ENCODE measurements at places on chromosomes 11 and 22.

DNA sequence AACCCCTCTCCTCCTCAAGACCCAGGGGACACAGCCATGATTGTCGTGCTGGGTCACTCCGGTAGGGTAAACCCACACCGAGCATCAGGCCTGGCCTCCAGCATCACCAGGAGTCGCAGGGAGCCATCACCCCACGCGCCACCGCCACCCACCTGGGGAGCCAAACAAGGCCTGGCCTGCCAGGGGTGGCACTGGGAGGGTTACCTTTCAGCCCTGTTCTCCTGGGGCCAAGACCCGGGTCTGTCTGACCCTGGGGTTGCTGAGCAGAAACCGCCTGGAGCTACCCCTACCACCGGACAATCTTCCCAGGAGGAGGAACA, 39.3 kb upstream of the NNMT start:
- DNase-seq: no peak

DNA sequence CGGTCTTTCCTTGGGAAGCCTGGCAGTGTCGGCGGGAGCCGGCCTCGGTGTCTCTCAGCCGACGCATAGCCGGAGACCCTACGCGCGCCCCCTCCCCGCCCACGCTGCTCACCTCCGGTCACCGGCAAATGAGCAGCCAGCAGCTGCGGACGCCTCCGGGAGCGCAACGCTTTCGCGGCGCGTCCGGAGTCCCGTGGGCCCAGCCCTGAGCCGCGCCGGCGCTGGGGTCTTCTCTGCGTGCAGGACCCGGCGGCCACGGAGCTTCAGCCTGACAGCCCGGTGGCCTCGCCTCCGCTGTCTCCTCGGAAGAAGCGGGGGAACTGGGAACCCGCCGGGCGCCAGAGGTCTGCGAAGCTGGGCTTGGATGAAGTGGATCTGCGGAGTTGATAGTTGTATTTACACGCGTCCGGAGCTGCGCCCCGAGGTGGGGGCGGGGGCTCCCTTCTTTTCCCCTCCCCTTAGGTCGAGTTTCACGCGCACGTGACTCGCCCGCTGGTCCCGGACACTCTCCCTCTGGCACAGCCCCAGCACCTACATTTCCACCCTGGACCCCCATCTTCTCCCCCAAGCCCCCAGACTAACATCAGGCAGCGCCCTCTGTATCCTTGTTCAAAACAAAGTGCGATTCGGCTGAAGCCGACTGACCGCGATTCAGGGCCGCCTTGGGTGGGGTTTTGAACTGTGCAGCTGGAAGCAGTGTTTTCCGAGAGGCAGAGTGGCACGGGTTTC, at the start of gene SLC43A1:
TSS of gene SLC43A1 (minus strand) at position 371 of the 729 bp plus-strand sequence. CDS start 1,591 bp downstream, outside the sequence.
- DNase-seq: no peak

DNA sequence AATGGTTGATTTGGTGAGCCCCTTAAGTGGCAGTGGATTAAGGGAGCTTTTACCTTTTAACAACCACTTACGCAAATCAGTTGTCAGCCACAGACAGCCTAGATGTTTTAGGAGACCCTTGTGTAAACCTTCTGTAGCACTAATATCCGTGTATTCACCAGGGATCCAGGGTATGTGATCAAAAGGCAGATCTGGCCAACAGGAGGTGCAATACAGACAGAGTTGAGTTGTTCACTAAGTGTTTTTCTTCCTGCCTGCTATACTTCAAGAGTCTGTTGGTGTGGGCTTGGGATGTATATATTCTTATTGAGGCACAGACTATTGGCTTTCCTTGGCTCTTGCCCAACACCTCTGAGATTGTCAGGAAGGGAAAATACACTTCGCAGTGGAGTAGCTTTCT, 175.1 kb downstream of the FAT3 start:
- DNase-seq: no peak

- DNase-seq: peak; percentile 45
These were observed 2.4 kb upstream of the WNT11 start for GRCh38 chr11:76208438-76209374.

DNA sequence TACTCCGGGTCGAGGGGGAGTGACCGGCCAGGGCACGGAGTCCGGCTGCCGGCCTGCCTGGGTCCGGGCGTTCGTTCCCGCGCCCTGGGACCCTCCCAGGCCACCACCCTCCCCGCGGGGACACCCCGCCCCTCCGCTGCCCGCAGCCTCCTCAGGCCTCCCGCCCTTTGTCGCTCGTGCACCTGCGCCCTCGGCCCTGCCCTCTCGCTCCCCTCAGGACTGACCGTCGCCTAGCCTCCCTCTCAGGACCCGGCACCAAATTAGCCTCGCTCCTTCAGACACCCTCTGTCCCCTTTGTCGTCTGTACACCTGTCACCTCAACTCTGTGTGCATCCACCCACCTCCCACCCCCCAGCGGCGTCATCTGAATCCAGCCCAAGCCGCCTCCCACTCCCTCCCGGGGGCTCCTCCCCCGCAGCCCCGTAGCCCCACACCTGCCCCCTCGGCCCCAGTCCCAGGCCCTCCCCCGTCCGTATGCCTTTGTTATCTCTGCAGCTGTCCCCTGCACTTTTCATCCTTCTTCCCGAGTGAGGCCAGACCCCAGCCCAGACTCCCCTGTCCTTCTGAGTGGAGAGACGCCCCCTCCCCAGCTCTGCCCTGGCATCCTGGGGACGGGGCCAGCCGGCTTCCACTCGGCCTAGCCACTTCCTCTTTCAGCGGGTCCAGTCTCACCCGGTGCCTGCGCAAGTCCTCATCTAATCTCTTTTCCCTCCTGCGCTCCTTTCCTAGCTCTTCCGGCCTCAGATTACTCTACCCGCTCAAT, 643 bp downstream of the TIGD3 start:
- DNase-seq: peak; percentile 60

Measured in DMS79 (cell line).